EL (cell line): ENCODE measurements at places on chromosomes 16 and 17.

DNA sequence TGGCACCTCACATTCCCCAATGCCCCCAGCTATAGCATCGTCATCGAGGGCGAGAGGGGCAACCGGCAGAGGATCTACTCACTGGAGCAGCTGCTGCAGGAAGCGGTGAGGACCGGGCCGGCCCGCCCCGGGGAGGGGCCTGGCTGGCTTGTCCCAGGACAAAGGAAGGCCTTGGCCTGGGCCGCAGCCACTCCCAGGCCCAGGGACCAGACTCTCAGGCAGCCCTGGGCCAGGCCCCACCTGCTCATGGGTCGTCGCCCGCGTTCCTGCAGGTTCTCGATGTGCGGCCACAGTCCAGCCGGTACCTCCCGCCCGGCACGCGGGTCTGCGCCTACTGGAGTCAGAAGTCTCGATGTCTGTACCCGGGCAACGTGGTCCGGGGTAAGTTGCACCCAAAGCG, 53.4 kb downstream of the ACTG1 start:
- DNase-seq, result no peak

GRCh38 chr16:52573365-52574299, 26.7 kb upstream of the TOX3 start:
- DNase-seq, result no peak

- DNase-seq, result no peak
These were observed 455.1 kb downstream of the XYLT1 start for GRCh38 chr16:17015702-17016101.

GRCh38 chr17:35807371-35808144, 1.7 kb upstream of the TAF15 start:
- DNase-seq, result peak; percentile 76

- DNase-seq, result no peak
These were observed 606.4 kb upstream of the SALL1 start for GRCh38 chr16:51757505-51757904.

GRCh38 chr17:27578718-27579085, 52.3 kb upstream of the LGALS9 start:
- peak; percentile 27 for DNase-seq

GRCh38 chr16:68332411-68333121, 21.7 kb downstream of the PRMT7 start:
- peak; percentile 36 for DNase-seq

- no peak for DNase-seq
These were observed 126.4 kb downstream of the C16orf78 start for GRCh38 chr16:49499869-49500610.

DNA sequence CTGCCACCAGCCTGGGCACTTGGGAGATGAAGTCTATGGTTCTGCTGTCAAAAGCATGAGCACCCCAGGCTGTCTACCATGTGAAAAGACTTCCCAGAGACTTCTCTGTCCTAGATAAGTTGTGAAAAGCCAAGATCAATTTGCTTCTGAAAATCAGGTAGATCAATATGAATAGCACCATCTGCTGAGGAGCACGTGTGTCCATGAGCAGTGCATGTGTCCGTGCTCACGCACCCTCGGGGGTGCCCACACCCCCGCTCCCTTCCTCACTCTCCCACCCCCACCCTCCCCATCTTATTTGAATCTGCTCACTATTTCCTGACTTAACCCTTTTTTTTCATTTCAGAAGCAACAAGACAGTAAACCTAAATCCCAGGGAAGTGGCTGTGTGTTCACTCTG, 238.3 kb upstream of the SDK2 start:
- DNase-seq, result no peak

DNA sequence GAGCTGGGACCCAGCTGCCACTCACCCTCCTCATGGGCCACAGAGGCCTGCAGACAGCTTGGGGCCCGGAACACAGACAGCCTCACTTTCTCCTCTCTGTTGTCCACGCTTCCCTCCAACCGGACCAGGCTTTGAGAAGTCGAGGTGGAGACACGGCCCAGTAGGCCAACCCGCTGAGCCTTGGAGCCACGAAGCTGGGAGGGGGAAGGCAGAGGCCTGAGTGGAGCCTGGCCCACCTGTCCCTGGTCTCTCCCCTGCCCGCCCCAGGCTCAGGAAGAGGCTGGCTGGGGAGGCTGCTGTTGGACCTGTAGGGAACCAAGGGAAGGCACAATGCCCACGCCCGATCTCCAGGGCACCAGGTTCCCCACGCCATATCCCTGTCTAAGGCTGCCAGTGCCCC, 48.1 kb downstream of the RMI2 start:
- DNase-seq, result no peak

- no peak for DNase-seq
These were observed 2.4 kb upstream of the CCL3L1 start for GRCh38 chr17:36198831-36199465.

DNA sequence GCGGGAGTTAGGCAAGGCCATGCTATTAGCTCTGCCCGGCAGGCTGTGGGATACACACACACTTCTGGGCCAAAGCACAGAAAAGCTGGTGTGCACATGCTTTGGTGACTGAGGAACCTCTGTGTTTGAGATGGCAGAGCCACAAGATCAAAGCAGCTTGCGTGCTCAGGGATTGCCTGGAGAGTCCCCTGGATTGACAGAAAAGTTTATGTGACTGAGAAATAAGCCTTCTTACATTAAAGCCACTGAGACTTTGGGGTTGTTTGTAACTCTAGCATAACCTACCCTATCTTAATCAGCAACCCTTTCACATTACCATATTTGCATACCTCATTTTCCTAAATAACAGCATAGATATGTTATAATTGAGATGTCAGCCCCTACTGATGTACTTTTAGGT, 69.3 kb downstream of the MYO1D start:
- DNase-seq, result no peak

DNA sequence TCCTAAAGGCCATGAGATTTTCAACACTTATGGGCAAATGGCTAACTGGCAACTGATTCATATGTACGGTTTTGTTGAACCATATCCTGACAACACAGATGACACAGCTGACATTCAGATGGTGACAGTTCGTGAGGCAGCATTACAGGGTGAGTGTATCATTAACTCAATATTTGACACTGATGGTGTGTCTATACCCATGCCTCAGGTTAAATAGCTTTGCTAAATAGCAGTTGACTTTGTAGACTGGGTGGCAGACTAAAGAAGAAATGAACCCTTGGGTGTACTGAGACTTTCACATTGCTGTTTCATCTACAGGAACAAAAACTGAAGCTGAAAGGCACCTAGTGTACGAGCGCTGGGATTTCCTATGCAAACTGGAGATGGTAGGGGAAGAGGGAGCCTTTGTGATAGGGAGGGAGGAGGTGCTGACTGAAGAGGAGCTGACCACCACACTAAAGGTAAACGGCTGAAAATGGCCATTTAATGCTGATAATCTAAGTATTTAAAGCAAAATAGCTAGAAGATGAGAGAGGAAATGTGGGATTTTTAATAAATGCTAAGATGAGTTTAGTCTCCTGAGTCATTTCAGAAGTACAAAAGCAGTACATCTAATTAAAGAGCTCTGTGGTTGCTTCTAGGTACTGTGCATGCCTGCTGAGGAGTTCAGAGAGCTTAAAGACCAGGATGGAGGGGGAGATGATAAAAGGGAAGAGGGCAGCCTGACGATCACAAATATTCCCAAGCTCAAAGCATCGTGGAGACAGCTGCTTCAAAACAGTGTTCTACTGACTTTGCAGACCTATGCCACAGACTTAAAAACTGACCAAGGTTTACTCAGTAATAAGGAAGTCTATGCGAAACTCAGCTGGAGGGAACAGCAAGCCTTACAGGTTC, 3.0 kb downstream of the SETD6 start:
- DNase-seq, result no peak

DNA sequence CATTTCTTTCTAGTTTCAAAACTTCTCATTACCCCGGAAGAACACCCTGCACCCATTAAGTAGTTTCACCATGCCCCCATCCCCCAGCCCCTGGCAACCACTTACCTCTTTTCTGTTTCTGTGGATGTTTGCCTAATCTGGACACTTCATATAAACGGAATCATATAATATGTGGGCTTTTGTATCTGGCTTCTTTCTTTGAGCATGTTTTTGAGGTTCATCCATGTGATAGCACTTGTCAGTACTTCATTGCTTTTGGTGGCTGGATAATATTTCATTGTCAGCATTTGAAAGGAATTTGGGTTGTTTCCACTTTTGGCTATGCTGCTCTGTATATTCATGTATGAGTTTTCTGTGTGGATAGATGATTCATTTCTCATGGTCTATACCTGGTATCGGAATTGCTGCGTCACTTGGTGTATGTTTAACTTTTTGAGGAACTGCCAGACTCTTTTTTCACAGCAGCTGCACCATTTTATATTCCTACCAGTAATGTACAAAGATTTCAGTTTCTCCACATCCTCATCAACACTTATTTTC, 30.0 kb upstream of the SLC5A10 start:
- no peak for DNase-seq

GRCh38 chr17:17354560-17355349, 51.6 kb downstream of the NT5M start:
- DNase-seq, result peak; percentile 66

GRCh38 chr16:80048250-80048649, 447.7 kb upstream of the MAF start:
- DNase-seq, result no peak

DNA sequence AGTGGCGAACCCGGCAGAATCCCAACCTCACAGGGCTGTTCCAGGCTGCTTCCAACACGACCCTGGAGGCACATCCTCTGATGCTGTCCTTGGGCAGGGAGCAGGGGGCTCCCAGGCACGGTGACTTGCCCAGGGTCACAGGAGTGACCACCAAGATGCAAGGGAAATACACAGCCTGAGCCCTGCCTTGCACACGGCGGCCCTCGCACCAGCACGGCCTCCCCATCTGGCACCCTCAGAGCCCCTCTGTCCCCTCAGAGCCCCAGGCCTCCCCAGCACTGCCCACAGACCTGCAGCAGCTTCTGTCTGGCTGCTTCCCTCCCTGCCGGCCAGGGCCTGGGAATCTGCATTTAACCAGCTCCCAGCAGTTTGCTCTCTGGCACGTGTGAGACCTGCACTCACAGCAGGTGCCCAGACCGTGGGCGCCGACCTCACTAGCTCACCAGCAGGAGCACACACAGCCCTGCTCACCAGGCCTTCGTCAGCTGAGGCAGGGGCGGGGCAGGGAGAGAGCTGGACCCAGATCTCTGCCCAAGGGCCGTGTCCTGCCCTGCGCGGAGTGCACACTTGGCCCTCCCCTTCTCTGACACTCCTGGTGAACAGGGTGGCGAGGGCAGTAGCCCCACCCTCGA, 29.7 kb upstream of the ZC3H18 start:
- no peak for DNase-seq

GRCh38 chr16:84703681-84704080, 3.9 kb downstream of the USP10 start:
- DNase-seq, result no peak

DNA sequence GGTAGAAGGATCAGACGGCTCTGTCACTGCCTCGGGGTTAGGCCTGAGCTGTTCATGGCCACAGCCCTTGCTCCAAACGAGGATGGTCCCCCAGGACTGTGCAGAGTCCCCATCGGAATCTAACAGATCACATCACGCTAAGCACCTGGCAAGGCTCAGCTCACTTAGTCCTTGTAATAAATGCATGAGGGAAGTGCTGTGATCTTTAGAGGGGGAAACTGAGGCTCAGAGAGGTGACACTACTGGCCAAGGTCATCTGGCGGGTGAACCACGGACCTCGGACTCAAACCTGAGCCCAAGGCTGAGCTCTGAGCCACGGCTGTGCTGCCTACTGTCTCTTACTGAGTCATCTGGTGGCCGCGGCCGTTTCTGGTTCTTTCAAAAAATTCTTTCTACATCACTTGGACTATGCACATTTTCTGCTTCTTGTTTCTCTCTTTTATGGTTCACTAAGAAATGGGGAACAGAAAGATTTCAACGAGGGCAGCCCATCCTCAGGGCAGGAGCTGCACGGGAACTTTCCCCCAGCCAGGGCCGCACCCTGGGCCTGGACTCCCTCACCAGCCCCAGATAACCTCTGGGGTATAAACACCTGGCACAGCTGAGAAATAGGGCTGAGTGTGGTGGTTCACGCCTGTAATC, 55.6 kb downstream of the COTL1 start:
- DNase-seq, result no peak

DNA sequence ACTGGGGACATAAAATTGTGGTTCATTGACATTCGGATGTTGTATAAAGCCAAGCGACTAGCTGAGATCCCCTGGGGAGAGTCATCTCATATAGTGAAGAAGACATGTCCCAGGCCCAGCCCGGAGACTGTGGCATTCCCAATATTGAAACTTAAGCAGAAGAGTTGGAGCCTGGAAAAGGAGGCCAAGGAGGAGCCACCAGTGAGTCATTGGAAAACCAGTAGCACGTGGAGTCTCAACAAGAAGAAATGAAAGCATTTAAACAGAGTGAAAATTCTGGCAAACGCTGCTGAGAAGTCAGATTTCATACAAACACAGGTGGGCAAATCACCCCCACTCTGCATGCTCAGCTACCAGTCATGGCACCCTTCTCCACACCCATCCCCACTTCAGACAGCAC, 9.4 kb upstream of the ELAC2 start:
- peak; percentile 18 for DNase-seq

DNA sequence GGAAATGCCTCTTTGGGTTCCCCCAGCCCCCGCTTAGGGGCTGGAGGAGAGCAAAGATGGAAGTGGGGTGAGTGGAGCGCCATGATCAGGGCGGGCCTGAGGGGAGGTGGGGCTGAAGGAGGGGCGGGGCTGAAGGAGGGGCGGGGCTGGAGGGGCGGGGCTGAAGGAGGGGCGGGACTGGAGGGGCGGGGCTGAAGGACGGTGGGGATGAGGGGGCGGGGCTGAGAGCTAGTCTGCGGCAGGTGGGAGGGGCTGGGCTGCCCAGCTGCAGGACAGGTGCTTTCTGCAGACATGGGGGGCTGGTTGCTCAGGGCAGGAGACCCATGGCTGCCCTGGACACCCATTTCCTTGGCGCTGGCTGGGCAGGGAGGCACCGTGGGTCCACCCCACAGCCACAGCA, 39.1 kb upstream of the PABPN1L start:
- DNase-seq, result no peak

GRCh38 chr16:20696618-20697017, 862 bp downstream of the ACSM1 start:
- no peak for DNase-seq

GRCh38 chr17:41844971-41845370, 7.3 kb downstream of the KLHL10 start:
- peak; percentile 55 for DNase-seq

GRCh38 chr17:50396261-50397110, 837 bp downstream of the LRRC59 start:
- peak; percentile 63 for DNase-seq

- no peak for DNase-seq
These were observed 36.0 kb downstream of the ZFP90 start for GRCh38 chr16:68575082-68575481.

- no peak for DNase-seq
These were observed 149.0 kb downstream of the CCDC182 start for GRCh38 chr17:57595947-57596695.

GRCh38 chr16:57000271-57001025, 11.1 kb downstream of the NLRC5 start:
- peak; percentile 96 for DNase-seq

- no peak for DNase-seq
These were observed 4.3 kb downstream of the TMC6 start for GRCh38 chr17:78124081-78124835.

- DNase-seq, result no peak
These were observed 2.8 kb downstream of the CEMP1 start for GRCh38 chr16:2528161-2529060.
